Hippocampal formation (tissue), 2 donors: ENCODE measurements at places on chromosomes 13 and 19.

DNA sequence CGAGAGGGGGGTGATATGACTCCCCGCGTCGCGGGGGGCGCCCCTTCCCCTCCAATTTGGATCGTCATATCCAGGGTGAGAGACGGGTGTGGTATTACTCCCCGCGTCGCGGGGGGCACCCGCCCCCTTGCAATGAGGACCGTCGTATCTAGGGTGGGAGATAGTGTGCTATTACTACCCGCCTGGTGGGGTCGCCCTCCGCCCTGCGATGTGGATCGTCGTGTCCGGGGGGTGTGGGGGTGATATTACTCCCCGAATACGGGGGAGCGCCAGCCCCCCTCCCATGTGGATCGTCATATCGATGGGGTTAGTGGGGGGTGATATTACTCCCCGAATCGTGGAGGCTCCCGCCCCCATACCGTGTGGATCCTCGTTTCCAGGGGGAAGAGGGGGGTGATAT is 29.2 kb upstream of the RGCC start:
- DNase-seq: peak; percentile 10

GRCh38 chr19:44112802-44113137 is 429 bp upstream of the ZNF225 start:
- no peak for DNase-seq

DNA sequence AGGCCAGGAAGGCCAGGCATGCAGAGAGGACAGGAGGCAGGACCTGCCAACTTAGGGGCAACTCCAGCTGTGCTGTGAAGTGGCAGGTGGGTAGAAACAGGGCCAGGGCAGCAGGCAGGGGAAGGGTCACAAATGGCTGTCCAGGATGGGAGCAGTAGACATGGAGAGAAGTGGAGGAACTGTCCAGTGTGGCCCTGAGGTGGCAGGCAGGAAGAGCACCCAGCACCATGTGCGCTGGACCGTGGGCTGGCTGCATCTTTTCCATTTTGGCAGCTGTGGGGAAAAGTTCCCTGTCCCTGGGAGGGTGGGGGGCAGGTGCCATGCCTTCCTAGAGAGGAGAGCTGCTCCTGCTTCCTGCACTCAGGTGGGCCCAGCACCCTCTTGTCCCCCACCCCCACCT is 13.8 kb downstream of the DEDD2 start:
- no peak for DNase-seq

DNA sequence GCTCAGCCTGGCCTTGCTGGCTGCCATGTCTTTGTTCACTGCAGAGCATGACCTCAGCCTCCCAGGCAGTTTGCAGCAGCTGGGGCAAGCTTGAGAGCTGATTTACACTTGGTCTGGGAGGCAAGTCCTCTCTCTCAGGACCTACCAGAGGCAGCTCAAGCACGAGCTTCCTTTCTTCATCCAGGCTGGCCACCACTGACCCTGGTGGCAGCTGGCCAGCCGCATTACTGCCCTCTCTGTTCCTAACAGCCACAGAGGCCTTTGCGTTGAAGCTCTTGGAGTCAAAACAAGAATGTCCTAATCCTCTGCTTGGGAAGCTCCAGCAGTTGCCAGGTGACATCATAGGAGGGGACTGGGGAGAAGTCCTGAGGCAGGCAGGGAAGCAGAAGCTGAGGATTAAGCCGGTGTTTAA is 85.7 kb downstream of the NUFIP1 start:
- peak; percentile 40 for DNase-seq

GRCh38 chr13:24272452-24273161 is 36.8 kb upstream of the C1QTNF9 start:
- no peak for DNase-seq

DNA sequence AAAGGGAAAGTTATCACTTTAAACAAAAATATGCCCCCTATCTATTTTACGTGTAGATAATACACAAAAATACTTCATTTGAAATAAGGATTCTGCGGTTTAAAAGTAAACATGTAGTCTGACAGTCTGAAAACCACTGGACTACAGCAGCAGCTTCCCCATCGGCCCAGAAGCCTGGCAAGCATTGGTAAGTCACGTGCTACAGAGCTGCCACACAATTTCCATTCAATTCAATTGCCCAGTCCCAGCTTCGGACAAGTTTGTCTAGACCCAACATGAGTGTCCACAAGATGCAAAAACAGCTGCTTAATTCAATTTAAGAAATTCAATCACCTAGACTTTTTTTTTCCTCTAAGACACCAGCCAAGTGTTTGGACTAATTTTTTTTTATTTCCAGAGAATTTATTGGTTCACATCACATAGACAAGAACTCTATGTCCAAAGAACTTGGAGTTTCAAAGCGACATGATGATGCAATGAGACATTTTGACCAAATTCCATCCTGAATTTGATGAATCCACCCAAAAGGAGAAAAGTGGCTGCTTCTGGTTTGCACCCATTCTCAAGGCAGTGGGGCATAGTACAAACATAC is 458.9 kb downstream of the COG6 start:
- DNase-seq: peak; percentile 11

DNA sequence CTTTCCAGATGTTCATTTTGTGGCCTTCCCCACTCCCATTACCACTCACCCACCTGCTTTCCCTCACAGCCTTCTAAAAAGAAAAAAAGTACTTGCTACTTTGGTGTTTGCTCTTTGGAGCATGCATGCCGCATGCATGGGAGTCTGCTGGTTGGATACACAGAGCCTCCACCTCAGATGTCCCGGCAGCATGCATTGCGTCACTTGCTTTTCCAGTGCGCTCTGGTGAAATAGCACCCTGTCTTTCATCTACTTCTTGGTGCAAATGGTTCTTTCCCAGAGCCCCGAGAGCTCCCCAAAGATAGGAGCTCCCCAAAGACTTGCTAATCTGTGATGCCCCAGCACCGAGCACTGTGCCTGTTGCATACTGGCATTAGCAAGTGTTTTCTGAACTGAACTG is 333.2 kb upstream of the ZNF507 start:
- no peak for DNase-seq

DNA sequence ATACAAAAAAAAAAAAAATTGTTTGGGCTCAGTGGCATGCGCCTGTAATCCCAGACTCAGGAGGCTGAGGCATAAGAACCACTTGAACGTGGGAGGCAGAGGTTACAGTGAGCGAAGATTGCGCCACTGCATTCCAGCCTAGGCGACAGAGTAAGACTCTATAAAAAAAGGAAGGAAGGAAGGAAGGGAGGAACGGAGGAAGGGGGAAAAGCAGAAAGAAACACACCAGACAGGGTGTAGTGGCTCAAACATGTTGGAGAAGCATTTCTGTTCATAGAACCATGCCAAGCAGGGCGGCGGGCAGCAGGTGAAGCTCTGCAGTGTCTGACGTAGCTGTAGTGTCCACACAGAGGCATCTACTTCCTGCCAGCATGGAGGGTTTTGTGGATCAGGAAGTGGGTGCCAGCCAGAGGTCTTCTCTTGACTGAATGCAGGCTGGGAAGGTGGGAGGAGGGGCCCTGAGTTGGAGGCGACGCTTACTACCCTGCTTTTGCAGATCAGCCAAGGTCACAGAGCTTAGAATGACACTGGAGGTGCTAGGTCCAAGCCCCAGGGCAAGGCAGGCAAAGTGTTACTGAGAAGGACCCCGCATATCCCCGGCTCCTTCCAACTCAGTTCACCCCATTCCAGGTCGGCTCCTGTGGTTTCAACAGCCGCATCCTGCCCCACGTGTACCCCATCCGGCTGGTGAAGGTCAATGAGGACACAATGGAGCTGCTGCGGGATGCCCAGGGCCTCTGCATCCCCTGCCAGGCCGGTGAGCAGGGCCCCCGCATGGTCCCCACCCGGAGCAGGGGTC is 11.6 kb upstream of the PGLS start:
- DNase-seq: no peak

DNA sequence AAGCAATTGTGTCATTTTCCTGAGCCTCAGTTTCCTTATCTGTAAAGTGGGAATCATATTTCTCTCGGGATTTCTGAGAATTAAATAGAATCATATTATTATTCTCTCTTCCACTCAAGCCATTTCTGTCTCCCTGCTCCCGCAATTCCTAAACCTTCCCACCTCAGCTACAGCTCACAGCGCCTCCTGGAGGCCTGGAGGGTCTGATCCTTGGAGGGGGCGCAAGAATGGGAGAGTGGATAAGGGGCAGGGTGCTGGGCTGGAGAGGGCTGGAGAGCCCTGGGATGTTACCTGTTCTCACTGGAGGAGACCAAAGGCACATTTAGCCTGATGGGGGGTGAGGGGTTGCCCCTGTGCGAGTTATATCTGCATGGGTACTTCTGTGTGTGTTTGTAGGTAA is 31.1 kb upstream of the CYP2S1 start:
- no peak for DNase-seq

DNA sequence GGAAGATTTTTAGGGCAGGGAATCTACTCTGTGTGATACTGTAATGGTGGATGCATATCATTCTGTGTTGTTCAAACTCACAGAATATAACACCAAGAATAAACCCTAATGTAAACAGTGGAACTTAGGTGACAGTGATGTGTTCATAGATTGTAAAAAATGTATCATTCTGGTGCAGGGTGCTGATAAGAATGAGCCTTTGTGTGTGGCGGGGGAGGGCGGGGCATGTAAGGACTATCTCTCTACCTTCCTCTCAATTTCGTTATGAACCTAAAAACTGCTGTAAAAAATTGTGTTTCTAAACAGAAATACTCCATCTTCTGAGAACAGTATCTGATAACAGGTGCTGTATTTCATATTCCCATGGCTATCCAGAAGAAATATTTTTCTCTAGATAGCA is 35.6 kb downstream of the TNFRSF19 start:
- no peak for DNase-seq

- no peak for DNase-seq
Measured at GRCh38 chr19:39341129-39341718, 997 bp upstream of the SAMD4B start.

- DNase-seq: no peak
Measured at GRCh38 chr19:55251341-55252081, 7.3 kb downstream of the PPP6R1 start.

GRCh38 chr13:99577934-99578917 is 77.0 kb downstream of the TM9SF2 start:
- peak; percentile 50 for DNase-seq

DNA sequence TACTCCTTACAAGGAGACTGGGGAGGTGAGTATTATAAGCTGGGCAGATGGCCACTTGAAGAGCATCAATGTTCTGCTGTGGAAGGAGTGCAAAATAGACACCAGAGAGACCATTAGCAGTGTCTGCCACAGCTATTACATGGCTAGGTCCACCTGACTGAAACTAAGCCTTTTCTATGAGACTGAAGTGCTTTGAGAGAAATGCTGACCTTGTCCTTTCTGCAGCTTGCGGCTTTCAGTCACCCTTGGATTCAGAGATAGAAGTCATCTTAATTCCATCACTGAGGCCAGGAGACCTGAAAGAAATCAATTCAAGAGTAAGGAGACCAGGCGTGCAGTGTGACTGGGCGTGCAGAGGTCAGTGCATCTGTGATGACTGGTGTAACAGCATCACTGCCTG is 1.3 kb upstream of the ZFP28 start:
- DNase-seq: no peak

DNA sequence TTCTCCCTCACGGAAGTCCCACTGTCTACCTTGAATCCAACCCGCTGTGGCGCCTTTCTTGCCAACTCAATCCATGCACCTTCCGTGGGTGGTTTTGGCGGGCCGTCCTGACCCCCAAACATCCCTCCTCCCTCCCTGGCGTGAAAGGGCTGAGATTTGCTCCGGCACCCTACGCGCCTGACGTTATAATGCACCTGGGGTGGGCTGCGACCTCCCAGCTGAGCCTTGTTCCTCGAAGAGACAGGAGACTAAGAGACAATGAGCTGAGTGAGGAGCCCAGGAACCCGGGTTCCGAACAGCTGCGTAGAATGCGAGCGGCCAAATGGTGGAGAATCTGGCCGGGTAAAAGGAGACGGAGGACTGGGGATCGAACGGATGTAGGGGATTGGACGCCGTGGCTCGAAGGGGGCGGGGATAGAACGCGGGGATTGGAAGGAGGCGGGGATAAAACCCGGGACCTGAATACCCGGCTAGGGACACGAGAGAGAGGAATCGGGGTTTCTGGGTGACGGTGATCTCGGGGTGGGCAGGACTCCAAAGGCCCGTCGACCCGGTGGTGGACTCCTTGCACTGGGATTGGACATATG is at the start of gene CPT1C:
CPT1C (plus strand) TSS at position 461 of the 587 bp plus-strand sequence. CDS start 1,137 bp downstream, outside the sequence.
- DNase-seq: peak; percentile 83

DNA sequence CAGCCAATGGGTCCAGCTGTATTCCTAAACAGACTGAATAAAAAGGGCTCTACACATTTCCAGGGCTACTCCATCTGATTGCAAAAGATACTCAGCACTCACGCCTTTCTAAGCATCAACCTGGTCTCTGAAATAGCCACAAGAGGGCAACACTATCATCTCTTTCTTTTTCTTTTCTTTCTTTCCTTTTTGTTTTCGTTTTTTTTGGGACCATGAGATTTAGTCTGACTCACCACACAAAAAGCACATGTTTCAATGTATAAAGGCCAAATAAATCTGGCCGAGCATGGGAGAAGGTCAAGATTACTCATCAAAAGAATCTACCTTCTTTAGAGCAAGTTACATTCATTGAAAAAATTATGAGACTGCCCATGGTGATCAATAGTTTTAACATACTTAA is 805.6 kb upstream of the ARGLU1 start:
- no peak for DNase-seq

GRCh38 chr19:45660636-45661035 is 7.4 kb upstream of the GIPR start:
- DNase-seq: no peak

- DNase-seq: no peak
Measured at GRCh38 chr13:71522941-71523526, 344.0 kb downstream of the DACH1 start.

DNA sequence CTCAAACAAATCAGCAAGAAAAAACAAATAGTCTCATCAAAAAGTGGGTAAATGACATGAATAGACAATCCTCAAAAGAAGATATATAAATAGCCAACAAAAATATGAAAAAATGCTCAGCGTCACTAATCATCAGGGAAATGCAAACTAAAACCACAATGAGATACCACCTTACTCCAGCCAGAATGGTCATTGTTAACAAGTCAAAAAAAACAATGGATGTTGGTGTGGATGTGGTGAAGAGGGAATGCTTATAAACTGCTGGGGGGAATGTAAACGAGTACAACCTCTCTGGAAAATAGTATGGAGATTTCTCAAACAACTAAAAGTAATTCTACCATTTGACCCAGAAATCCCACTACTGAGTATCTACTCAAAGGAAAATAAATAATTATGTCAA is 239.2 kb upstream of the RFC3 start:
- no peak for DNase-seq

DNA sequence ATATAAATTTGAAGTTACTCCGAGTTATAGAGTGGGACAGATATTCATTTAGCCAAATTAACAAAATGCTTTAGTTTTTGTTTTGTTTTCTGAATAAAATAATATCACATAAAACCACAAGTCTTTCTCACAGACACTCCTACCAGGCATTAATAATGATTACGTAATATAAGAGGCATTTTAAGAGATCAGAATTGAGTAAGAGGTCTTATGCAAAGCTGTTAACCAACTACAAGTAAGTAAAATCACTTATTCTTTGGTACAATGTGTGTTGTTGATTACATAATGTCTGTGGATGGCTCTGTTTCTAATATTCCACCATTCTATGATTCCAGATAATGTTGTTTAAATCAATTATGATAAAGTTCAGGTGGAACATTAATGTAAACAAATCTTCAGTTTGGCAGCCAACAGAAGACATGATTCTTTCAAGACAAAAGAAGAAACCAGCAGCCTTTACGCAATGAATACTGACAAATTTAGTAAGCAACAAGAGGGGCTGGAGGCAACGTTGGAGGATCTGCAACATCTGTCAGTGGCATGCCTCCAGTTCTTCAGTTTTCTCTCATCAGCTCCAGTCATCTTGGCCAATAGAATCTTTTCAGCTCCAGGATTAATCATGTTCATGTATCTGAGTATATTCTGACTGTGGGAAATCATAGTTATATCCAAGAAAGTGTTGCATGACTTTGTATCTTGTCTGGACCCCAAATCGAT is 403.8 kb downstream of the SLITRK5 start:
- DNase-seq: no peak

- DNase-seq: no peak
Measured at GRCh38 chr13:48564056-48564455, 31.2 kb upstream of the RCBTB2 start.
